ENCODE measurements at places on chromosomes 2 and 18.

GRCh38 chr18:48188609-48189008 is 220.6 kb downstream of the ZBTB7C start:
- DNase-seq, result no peak

- DNase-seq, result no peak
Measured at GRCh38 chr2:168773719-168774521, 28.5 kb upstream of the NOSTRIN start.

GRCh38 chr2:188524519-188525113 is 232.9 kb downstream of the GULP1 start:
- DNase-seq, result no peak

DNA sequence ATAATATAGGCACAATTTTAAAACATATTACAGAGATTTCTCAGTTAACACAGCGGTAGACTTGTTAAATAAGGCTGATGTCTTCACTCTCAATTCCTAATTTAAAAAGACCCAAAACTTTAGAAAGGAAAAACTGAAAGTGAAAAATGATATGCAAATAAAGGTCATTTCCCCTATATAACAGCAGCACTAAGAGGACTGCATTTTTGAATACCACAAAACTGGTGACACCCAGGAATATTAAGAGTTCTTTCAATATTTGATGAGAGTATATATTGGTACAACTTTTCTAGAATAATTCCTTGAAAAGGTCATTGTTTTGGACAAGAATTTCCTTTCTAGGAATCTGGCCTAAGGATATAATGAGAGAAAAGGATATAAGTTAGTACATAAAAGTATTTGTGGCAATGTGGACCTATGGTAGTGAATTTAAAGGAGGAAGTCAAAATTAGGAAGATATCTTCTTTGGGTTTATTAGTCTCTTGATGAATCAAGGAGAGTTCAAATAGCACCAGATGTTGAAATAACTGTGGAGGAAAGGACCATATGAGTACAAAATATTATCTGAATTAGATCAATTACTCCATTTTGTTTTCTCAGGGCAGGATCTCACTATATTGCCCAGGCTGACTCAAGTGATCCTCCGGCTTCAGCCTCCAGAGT is 70.3 kb downstream of the TMEM237 start:
- no peak for DNase-seq

GRCh38 chr2:188668017-188668680 is 306.0 kb upstream of the COL3A1 start:
- DNase-seq, result no peak

DNA sequence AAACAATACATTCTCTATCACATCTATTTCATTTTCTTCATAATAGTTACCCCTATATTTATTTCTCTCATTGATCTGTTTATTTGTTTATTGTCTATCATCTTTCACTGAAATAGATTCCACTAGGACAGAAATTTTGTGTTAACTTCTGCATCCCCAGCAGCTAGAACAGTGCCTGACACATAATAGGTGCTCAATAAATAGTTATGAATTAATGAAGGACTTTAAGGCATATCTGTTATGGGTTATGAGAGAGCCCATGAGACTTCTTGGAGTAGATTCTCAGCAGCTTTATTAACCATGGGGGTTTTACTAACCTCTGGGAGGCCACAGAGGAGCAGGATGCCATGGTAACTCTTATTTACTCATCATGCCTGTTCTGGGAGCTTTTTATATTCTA is 144.6 kb downstream of the CDC42EP3 start:
- no peak for DNase-seq

- DNase-seq, result no peak
Measured at GRCh38 chr2:105888625-105889024, 143.9 kb downstream of the NCK2 start.

GRCh38 chr2:41068740-41069139 is 616.9 kb upstream of the SLC8A1 start:
- no peak for DNase-seq

DNA sequence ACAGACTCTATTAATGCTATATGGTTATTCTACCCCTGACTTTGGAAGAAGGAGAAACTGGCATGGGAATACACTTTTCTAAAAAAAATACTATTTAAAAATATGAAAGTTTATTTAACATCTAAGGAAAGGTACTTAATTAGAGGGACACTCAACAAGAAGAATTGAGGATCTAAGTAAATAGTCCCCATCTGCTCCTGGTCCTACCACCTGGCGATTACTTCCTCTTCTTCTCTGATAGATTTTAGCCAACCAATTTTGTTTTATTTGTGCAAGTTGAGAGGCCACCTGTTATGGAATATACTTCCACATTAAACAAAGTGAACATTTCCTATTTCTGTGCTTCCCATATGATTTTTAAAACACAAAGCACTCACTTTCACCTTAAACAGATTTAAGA is 111.7 kb downstream of the BCL2 start:
- no peak for DNase-seq

Data from stimulated activated CD8-positive, alpha-beta memory T cell treated with anti-CD3 and anti-CD28 coated beads, Interleukin-7, amount 100 ng/mL, for 4 hours (primary cell).